ENCODE measurements at places on chromosomes 6 and 20.

GRCh38 chr20:60254901-60255411 is 296.7 kb downstream of the CDH26 start:
- DNase-seq: peak; percentile 47

DNA sequence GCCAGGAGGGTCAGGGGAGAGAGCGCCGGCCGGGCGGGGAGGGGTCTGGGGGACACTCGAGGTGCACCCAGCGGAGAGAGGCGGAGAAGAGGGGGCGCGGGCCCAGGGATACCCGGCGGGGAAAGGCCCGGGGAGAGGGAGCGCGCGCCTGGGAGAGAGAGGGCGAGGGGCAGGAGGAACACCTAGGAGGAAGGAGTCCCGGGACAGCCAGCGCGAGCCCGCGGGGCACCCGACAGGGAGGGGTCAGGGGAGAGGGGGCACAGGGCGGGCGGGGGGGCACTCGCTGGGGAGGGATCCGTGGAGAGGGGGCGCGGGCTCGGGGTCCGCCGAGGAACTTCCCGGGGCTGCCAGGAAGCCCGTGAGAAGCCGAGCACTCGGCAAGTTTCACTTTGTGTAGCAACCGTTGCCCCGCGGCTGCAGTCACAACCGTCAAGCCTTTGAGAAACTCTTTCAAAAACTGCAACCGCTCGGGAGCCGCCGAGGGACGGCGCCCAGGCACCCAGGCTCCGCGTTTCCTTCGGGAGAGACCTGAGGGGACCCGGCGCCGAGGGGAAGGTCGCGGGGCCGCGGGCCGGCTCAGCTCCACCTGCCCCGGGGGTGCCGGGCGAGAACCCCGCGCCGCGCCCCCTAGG is 471 bp downstream of the EZR start:
- DNase-seq: no peak

GRCh38 chr20:49687595-49688567 is 25.8 kb downstream of the B4GALT5 start:
- no peak for DNase-seq

GRCh38 chr6:33313105-33313708 is 671 bp downstream of the TAPBP start:
- no peak for DNase-seq

- DNase-seq: no peak
Observed at GRCh38 chr20:63095718-63096654, 89.2 kb upstream of the BHLHE23 start.

- DNase-seq: no peak
Observed at GRCh38 chr6:20949138-20949537, 414.9 kb downstream of the CDKAL1 start.

DNA sequence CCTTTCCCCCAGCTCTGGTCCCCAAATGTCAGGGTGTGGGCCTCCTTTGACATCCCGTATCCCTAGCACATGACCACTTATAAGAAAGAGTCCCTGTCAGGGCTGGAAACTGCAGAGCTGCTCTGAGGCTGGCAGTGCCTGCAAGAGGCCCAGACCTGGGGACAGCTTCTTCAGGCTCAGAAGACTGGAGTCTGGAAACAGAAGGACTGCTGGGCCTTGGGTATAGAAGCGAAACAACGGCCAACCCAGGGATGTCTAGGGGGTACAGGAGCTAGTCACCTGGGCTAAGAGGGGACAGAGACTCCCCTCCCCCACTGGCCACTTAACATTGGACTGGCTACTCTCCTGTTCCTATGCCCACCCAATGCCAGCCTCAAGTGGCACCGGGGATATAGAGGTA is 4.7 kb downstream of the SCUBE3 start:
- no peak for DNase-seq
